Cortex of kidney (tissue), 1 donor: ENCODE measurements at places on chromosomes 12 and 14.

- no peak for DNase-seq
Observed at GRCh38 chr14:82510007-82510406, 976.4 kb upstream of the SEL1L start.

GRCh38 chr12:44015333-44015941 lies 179.6 kb downstream of the TMEM117 start:
- no peak for DNase-seq

GRCh38 chr12:76726626-76727025 lies 37.3 kb upstream of the ZDHHC17 start:
- no peak for DNase-seq

GRCh38 chr12:72189266-72189665 lies 82.9 kb upstream of the TRHDE start:
- DNase-seq, result no peak

GRCh38 chr12:51846271-51846691 lies 2.2 kb downstream of the FIGNL2 start:
- no peak for DNase-seq

- no peak for DNase-seq
Observed at GRCh38 chr12:91613223-91613779, 430.7 kb upstream of the DCN start.

DNA sequence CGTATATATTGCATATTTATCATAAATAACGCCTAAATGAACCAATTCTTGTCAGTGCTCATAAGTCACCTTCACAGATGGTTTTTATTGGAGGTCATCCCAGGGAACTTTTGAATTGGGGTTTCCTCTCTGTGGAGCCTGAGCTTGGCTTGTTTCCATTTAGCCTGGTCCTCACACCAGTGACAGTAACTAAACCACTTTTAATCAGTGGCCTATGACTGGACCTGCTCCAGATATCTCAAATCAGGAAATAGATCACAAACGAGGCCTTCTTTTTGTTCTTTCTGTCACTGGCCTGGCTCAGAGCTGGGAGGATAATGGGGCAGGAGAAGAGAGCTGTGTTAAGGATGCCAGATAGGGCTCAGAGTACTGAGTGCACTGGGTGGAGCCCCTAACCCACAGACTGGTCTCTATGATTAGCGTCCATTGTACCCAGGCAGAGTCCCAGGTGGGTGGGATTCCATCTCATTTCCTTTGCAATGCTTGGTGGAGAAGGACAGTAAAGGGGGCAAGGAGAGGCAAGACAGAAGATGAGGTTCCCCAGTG lies 92.4 kb downstream of the NUAK1 start:
- DNase-seq, result no peak

- no peak for DNase-seq
Observed at GRCh38 chr12:99260456-99260996, 387.0 kb upstream of the GARIN6 start.

GRCh38 chr14:97377550-97377949 lies 580.4 kb downstream of the VRK1 start:
- DNase-seq, result no peak

DNA sequence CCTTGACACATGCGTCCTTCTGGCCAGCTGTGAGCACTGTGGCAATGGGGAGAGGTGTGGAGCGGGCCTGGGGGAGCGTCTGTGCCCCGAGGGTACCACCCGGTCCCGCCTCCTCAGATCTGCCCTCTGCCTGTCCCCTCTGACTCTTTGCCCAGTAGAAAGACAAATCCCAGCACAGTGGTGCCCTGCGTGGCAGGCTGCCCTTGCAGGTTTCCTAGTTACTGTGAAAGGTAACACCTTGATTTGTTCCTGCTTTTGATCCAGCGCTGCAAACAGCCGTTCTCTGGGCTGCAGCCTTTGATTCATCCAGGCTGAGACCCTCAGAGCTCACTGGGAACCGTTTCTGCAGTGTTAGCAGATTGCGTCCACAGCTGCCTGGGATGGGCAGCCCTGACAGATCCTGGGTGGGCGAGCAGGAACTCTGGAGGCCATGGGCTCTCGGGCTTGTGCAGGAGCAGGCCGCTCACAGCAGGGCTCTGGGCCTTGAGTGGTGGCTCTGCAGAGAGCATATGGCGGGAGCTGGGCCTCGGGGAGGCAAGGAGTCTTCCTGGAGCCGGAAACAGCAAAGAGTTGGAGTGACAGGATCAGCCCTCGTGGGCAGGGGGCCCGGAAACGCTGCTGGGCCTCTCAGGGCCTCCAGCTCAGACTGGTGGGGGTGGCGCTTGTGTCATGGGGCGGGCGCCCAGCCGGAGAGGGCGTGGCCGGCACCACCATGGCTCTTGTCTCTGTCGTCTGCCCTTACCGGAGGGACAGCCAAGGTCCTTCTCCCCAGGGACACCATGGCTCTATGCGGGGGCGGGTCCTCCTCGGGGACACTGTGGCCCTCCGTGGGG lies 16.6 kb downstream of the FBRSL1 start:
- no peak for DNase-seq

GRCh38 chr12:117026343-117026742 lies 72.9 kb downstream of the TESC start:
- no peak for DNase-seq

- no peak for DNase-seq
Observed at GRCh38 chr12:52655251-52655650, 3.2 kb upstream of the KRT2 start.

GRCh38 chr12:16881986-16882570 lies 276.1 kb upstream of the LMO3 start:
- DNase-seq, result no peak
